ENCODE measurements at places on chromosomes 1 and 21. TPM values are rescaled to one million over a fixed set of nuclear protein-coding genes. Genes with fewer than 3 reads are reported as not detected.

Gene LGR6
- total RNA-seq = not detected

Gene FOXD3
- not detected for total RNA-seq

Gene PROX1
- under 0.01 TPM for total RNA-seq

Gene POU3F1
- total RNA-seq = under 0.01 TPM

Gene TLR5
- 0.88 TPM for total RNA-seq

Gene CR1
- under 0.01 TPM for total RNA-seq

Gene LCK
- 0.29 TPM for total RNA-seq

Gene LCE1B
- not detected for total RNA-seq

Gene CELA3B
- total RNA-seq = not detected

Gene VWA5B1
- total RNA-seq = not detected

Gene GPR25
- total RNA-seq = not detected

Gene LEMD1
- not detected for total RNA-seq

Gene CFAP107
- total RNA-seq = not detected

Gene C8A
- not detected for total RNA-seq

Gene MMEL1
- total RNA-seq = under 0.01 TPM

Gene CDKN2C
- total RNA-seq = 18.9 TPM

Gene CNIH3
- total RNA-seq = 3.6 TPM

Gene SNRPE
- 46.3 TPM for total RNA-seq

Gene OR2T2
- total RNA-seq = not detected

Gene CFHR5
- total RNA-seq = not detected

Gene KCNE2
- total RNA-seq = not detected

Gene TRNP1
- total RNA-seq = 6.5 TPM

Gene RIMKLA
- total RNA-seq = not detected

Gene RNF19B
- total RNA-seq = 19.7 TPM

Gene GREM2
- 5.6 TPM for total RNA-seq

Gene SLC35F3
- not detected for total RNA-seq

Gene AGBL4
- total RNA-seq = not detected

Gene CNKSR1
- under 0.01 TPM for total RNA-seq

Gene PALMD
- total RNA-seq = 5.6 TPM

Gene PLPP3
- total RNA-seq = 243 TPM

Gene C2CD4D
- not detected for total RNA-seq

Gene AADACL3
- not detected for total RNA-seq

Gene RABGAP1L
- 34.5 TPM for total RNA-seq

Gene HPDL
- 0.59 TPM for total RNA-seq

Gene CD101
- total RNA-seq = under 0.01 TPM
